ENCODE measurements at places on chromosomes 16 and 17.

DNA sequence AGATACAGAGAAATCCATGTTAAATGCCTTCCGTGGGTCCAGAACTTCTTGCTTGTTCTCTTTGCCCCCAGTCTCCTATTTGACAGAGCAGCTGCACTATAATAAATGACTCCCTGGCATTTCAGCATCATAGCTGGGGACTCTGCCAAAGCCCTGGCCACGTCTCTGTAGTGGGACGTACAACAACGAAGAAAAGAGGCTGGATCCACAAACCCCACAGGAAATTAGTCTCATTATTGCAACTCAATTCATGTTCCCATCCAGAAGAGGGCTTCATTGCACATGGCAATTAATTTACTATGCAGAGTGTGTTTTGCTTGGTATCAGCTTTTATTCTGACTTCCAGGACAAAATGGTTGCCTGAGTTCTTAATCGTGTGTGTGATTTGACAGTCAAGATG lies 121.3 kb downstream of the CDH13 start:
- no peak for DNase-seq

GRCh38 chr17:10178506-10178991 lies 19.9 kb downstream of the GAS7 start:
- DNase-seq: no peak

- DNase-seq: no peak
These were observed 273.2 kb downstream of the C16orf95 start for GRCh38 chr16:87044032-87044382.

DNA sequence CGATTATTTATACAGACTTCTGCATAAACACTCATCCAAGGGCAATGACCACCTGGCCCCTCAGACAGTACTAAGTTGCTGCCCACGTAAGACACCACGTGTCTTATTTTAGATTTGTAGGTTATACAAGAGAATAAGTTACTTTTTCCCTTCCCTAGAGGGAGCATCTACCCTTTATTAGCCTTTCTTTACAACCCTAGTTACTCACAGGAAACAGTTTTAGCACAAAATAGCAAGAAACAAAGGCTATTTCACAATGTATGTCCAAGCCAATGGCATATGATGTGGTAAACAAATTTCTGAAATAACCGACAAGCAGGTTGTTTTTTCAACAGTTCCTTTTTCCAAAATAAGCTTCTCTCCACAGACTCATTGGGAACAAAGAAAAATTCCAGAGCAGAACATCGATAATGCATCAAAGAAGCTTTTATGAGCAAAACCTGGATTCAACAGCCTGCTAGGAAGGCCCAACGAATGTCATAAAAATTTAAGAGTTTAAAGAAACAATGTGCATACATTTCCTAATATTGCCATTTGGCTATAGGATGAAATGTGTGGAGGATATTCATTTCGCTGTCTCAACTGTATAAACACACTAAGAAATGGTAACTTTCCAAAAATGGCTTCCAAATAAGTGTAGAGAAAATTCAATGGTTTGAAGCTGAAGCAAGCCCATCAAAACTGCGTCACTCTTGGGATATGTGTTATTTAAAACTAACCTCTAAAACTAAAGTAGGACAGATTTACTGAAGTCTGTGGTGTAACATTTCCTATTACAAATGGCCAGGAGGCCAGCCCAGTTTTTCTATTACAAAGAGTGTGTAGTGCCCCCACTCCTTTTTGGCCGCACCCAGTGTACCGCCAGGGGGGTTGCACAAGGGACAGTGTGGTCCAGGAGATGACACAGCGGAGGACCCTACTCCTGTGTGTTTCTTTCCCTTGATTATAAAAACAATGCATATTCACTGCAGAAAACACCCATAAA lies 50.4 kb upstream of the ERN1 start:
- no peak for DNase-seq

DNA sequence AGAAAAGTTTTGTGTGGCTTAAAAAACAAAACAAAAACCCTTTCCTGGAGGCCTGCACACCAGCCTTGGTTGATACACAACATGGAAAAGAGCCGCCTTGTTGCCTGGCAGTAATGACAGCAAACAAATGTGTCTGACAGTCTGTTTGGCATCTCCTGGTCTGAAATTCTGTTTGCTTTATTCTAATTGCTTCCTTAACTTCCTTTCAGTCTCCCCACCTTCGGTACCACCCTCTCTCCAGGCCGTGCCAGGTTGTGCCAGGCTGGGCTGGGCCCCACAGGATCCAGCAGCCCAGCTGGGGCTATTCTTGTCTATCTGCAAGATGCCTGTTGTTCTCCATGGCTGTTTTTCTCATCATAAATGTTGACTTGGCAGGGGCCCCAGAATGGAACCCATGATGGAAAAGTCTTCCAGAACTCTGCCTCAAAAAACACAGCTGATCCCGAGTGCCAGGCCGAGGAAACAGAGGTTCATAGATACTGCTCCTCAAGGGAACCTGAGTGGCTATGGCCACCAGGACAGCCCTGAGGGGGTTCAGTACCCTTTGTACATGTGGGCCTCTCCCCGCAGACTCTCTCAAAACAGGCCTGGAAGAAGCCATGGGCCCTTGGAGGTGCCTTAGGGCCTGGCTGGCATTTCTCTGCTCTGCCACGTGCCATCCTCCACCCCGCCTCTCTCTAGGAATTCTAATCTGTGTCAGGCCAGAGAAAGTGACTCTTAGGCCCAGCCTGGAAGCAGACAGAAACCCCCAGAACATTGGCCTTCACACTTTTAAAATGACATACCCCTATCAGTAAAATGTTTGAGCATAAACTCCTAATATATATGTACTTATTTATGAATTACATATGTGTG lies 50.5 kb downstream of the YPEL2 start:
- no peak for DNase-seq

DNA sequence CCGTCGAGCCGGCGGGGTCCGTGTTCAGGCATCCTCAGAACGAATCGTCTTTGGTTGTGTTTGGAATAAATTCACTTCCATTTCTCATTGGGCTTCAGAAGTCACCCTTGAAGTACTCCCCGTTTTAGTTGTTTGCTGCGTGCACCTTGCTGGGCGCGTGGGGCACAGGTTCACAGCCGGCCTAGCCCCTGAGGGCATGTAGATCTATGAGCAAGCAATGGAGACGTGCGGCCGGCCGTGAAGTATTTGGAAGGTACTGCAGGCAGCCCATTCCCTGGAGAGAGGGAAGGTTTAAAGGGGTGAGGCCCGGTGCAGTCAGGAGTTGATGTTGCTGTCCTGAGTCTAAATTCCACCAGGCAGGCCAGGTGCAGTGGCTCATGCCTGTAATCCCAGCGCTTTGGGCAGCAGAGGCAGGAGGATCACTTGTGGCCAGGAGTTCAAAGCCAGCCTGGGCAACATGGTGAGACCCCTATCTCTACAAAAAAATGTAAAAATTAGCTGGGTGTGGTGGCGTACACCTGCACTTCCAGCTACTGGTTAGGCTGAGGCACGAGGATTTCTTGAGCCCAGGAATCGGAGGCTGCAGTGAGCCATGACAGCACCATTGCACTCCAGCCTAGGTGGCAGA lies 714 bp downstream of the ACSF3 start:
- no peak for DNase-seq

DNA sequence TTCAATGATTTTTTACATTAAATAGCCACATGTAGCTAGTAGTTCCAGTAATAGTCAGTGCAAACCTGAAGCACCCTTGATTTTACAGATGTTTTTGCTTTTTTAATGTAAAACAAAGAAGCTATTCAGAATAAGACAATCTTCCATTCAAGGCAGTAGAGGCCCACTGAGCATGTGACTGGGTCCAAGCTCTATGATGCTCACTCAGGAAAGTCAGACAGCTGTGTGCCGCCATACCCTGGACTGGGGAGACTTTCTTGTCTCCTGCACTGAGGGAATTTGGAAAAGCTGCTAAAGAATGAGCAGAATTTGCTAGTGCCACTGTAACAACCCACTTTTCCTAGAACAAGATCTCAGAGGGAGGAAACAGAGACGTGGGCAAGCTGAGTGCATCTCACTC lies 11.5 kb downstream of the CENPN start:
- no peak for DNase-seq

DNA sequence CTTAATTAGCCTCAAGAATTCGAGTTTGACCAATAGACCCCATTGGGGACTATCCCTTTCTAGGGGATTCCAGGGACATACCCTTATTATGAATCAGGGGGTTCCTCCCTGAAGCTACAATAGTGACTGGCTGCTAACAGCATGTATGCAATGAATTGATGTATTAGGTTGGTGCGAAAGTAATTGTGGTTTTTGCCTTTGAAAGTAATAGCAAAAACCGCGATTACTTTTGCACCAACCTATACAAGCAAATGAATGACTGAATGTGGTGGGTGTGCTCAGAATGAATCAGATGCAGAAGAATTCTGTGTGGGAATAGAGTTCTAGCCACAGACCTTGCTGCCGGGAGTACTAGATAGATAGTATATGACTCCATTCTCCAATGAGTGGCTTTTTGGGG lies 76.7 kb downstream of the HLF start:
- DNase-seq: no peak

DNA sequence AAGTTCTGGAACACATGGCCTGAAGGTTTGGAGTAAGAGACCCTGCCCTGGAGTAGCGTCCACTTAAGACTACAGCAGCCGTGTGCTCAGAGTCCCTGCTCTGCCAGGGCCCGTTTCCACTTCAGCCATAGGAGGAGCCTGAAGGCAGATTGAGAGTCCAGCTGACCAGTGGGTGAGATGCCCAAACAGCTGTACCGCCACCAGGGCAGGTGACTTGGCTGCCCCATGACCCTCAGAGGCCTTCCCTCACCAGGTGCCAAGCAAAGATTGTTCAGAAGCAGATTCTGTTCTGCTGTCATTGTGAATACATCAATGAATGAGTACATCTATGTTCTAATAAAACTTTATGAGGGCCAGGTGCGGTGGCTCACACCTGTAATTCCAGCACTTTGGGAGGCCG lies 178.8 kb downstream of the RAB11FIP4 start:
- DNase-seq: no peak

GRCh38 chr17:4948166-4948930 lies at the start of gene PFN1:
PFN1 (minus strand) TSS chr17:4948530; CDS start chr17:4948394, 136 bp downstream.
- peak; percentile 55 for DNase-seq

- DNase-seq: no peak
These were observed 91.3 kb downstream of the NDE1 start for GRCh38 chr16:15741207-15741871.

DNA sequence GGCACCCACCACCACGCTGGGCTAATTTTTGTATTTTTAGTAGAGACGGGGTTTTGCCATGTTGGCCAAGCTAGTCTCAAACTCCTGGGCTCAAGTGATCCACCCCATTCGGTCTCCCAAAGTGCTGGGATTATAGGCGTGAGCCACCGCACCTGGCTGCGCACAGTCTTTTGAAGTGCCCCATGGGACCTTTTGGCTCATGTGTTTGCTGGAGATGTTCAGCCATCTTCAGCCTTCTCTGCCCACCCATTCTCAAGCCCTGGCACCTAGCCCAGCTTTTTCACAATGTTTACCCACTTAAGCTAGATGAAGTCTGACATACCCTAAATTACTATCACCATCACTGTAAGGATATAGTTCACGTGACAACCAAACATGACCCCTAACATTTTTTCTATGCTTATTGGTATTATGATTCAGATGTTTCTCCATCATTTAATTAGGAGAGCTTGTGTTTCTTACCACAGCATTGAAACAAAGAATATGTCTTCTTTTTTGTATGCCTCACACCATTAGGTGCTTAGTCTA lies 32.3 kb downstream of the PECAM1 start:
- DNase-seq: peak; percentile 96

- DNase-seq: no peak
These were observed 51.7 kb downstream of the CMC2 start for GRCh38 chr16:80954985-80955384.

DNA sequence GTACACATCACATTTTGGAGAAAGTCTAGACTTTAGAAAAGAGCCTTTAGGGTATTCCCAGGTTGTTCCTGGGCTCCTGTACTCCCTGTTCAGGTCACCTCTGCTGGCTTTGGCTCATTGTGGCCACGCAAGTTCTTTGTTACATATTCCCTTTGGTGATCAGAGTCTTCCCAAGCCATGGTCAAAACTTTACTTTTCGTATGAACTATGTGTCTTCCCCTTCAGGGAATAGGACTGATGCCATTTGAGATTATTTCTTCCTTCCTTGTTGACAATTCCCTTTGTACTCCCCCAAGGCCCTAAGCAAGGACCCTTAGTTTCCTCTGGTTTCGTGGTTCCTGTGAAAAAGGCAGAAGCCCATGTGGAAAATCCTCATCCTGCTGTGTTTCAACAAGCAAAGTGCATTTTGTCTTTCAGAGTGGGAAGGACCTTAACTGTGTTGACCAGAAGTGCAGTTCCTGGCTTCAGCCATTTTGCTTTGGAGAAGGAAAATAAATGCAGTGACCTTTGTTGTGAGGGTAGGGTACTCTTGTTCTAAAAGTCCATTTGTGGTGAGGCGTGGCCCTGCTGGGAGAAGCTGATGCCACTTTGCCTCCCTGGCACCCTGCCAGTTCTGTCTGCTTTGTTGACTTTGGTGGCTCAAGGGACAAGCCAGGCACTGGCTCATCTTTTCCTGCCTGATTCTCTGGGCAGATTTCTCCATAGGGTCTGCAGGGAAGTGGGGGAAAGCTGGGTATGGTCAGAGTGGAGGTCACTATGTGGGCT lies 55.1 kb downstream of the ZNRF1 start:
- peak; percentile 17 for DNase-seq

GRCh38 chr17:48152289-48152688 lies 44.7 kb downstream of the SNX11 start:
- no peak for DNase-seq

GRCh38 chr17:41914358-41914766 lies 4.4 kb downstream of the ACLY start:
- no peak for DNase-seq

DNA sequence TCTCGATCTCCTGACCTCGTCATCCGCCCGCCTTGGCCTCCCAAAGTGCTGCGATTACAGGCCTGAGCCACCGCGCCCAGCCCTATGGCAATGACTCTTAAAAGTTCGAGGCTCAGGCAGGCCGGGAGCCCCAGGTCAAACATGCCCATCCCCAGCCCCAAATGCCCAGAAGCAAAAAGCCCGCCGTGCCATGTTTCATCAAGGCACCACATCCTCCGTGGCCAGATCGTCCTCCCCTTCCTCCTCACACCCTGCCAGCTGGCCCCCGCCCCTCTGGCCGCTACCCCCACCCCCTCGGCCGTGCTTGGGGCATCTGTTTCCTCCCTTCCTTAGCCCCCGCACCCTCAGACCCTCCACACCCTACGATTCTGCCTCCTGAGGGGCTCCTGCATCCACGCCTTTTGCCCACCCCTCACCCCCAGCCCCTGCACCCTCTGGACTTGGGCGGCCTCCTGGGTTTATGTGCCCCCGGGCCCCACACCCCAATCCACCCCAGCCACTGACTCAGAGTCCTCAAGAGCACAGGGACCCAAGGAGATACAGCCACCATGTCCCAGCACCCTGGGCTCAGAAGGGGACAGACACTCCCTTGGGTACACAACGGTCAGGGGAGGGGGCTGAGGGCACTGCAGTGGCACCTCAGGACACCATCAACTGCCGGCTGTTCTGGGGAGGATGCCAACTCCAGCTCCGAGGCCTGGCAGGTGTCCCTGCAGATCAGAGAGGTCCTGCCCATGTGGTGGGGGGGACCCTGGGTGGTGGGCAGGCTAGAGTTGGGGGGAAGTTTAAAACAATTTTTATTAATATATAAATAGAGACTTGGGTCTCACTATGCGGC lies 7.1 kb downstream of the CTRB1 start:
- no peak for DNase-seq

GRCh38 chr16:49411121-49411970 lies 37.7 kb downstream of the C16orf78 start:
- DNase-seq: no peak

Measured in NCI-H1436 treated with DMSO at 0.1 percent for 48 hours (cell line).